ENCODE measurements at places on chromosomes 6 and 20.

DNA sequence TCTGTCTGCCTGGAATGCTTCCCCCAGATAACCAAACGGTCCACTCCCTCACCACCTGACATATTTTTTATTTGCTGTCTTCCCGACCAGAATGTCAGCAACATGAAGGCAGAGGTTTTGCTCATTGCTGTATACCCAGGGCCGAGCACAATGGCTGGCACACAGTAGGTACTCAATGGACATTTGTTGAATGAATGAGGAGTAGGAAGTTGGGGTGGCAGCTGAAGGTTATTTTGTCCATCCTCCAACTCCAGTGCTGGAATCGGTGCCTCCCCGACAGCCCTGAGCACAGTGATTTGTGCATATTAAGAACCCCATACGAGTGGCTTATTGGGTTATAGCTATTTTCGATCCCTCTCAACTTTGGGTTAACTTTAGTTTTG lies 10.3 kb downstream of the DUSP15 start:
- DNase-seq, result no peak

DNA sequence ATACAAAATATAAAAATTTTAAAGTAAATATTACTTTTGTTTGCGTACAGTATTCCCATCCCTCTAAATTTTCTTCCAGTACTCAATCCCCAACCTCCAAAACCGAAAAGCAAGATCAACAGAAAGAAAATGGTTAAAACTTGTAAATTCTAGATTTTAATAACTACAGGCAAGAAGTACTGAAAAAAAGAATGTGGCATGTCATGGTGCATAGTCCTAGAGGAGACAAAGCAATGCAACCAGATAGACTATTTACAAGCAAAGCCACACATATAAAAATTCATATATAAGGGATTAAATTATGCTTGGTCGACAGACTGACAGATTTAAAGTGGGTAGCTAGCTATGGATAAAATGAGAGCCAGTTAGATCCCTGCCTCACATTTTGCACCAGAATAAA lies 56.5 kb upstream of the HFE start:
- no peak for DNase-seq

DNA sequence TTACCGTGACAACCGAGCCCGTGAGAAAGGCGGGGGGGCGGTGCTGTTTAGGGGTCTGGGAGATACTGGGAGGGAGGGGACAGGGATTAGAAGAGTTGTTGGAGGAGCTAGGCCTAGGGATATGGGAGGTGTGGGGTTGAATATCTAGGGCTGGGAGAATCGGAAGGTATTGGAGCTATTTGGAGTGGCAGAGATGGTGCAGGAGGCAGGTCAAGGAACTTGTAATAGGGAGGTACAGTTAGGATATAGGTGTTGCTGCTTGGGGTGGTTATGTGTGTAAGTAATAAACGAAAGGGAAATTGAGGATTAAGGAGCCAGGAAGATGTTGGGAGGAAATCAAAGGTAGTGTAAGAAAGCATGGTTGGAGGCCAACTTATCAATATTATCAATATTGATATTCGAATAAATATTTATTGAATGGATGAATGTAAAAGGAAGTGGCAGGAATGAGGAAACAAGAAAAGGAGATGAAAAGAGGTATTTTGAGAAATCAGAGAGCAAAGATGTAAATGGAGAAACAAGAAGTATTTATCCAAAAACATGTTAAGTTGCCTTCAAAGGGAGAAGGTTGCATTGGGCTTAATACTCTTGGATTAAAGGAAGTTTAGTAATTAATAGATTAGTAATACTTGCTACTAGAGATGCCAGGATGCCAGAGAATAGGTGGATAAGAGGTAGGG lies 602 bp downstream of the PPP1R11 start:
- DNase-seq, result no peak

- no peak for DNase-seq
Measured at GRCh38 chr20:22063753-22064152, 358.3 kb downstream of the PAX1 start.

GRCh38 chr20:32600681-32601237 lies 15.6 kb upstream of the NOL4L start:
- DNase-seq, result peak; percentile 23

GRCh38 chr6:56794421-56794820 lies 151.7 kb upstream of the DST start:
- no peak for DNase-seq

DNA sequence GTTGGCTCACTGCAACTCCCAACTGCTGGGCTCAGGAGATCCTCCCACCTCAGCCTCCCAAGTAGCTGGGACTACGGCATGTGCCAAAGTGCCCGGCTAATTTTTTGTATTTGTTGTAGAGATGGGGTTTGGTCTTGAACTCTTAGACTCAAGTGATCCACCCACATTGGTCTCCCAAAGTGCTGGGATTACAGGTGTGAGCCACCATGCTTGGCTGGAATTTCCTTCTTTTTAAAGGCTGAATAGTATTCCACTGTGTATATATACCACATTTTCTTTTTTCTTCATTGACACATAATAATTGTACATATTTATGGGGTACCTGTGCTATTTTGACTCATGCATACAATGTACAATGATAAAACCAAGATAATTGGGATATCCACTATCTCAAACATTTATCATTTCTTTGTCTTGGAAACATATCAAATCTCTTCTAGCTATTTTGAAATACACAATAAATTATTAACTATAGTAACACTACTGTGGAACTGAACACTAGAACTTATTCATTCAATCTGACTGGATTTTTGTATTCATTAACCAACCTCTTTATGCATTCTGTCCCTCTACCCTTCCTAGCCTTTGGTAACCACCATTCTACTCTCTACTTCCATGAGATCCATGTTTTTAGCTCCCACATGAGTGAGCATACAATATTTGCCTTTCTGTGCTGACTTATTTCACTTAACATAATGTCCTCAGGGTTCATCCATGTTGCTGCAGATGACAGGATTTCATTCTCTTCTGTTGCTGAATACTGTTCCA lies 7.8 kb downstream of the MDC1 start:
- DNase-seq, result no peak

DNA sequence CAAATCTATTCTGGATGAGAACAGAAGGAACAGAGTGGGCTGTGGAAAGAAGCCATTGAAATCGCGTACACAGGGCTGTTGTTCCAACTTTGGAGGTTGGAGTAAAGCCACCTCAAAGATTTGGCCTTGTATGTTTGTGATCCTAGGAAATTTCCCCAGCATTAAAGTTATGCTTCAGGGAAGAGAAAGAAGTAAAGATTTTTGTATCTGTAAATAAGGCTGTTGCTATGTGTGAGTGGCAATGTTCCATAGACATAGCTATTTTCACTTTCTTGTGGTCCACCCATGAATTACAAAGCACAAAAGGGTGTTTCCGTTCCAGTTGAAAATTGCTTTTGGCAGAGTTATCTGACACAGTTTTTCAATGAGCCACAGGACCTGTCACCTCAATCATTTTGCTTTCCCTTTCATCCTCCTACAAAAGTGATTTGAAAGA lies 321.3 kb downstream of the TFAP2B start:
- no peak for DNase-seq

DNA sequence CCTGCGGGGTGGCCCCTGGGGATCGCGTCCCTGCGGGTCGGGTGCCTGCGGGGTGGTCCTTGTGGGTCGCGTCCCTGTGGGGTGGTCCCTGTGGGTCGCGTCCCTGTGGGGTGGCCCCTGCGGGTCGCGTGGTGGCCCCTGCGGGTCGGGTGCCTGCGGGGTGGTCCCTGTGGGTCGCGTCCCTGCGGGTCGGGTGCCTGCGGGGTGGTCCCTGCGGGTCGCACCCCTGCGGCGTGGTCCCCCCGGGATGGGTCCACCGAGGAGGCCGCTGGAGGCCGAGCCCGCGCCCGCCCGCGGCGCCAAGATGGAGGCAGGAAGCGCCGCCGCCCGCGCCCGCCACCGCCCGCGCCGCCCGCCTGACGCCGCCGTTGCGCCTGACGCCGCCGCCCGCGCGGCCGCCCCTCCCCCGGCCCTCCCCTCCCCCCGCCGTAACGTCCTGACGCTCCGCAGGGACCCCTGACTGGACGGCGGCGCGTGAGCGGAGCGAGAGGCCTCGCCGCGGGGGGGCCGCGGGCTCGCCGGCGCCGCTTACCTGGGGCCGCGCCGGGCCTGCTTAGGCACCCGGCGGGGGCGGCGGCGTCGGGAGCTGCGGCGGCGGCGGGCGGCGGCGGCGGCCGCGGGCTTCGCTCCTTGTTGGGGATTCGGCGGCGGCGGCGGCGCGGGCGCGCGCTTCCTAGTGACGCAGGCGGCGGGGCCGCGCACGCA lies at the start of gene GMEB2:
Gene GMEB2, minus strand, starts transcription at position 678 of the 705 bp plus-strand sequence. CDS start 7,704 bp downstream, outside the sequence.
- DNase-seq, result peak; percentile 74

GRCh38 chr20:23367770-23368169 lies 5.8 kb downstream of the GZF1 start:
- DNase-seq, result no peak

- DNase-seq, result no peak
Measured at GRCh38 chr20:58984691-58985090, 3.6 kb downstream of the NELFCD start.

DNA sequence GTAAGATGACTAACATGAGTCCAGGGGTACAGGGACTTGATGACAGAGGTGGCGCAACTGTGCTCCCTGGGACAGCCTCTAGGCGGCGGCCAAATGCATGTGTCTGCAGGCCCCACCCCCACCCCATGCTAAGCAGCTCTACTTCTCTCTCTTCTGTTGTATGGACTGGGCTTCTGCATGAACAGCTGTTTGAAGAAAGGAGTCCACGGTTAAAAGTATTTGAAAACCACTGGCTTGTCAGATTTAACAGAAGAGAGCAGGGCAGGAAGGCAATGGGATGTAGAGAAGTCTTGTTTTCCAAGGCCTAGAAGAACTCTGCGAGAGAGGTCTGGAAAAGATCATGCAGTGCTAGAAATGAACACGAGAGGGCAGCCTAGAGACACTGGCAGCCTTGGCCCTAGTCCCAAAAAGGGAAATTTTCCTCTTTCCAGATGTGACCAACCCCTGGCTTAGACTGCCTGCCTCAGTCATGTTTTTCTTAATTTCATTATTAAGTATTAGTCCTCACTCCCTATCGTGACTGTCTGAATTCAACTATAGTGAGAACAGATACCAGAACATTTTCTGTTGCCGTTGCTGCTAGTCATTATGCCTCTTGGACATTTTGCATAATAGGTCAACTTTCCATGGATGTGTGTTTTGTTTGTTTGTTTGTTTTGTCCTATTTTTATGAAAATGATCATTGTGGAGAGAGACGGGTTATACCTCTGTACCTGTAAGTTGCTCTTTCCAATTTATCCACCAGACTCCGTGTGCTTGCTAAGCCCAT lies 265.0 kb downstream of the ADGRG6 start:
- DNase-seq, result peak; percentile 69

DNA sequence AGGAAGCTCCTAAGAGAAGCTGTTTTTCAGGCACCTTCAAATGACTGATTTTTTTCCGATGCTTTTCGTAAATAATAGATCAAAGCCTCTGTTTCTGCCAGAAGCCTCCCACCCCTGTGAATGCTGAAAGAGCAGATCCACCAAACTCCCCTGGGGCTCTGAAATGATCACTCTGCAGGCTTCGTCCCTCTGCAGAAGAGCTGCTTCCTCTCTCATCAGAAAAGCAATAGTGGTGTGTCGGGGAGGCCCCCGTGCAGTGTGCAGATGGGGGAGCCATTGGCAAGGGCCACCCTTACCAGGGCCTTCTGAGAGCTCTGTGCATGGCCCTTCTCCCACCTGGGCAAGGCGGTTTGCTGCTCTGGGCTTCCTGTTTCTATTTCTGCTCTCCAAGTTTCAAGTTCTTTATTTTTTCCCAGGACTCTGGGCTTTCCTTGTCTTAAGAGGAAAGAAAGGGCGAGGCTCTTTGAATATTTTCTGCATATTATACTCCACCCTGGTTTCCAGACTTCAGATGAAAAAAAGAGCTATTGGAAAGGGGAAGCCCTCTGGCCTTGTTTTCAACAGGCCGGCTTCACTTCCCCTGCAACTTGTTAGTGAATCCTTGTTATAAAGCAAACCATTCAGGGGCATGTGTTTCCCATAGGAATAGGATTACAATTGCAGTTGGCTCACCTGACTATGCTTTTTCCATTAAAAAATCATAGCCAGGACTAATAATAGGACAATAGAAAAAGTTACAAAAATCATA lies 155.2 kb downstream of the TTLL2 start:
- no peak for DNase-seq

DNA sequence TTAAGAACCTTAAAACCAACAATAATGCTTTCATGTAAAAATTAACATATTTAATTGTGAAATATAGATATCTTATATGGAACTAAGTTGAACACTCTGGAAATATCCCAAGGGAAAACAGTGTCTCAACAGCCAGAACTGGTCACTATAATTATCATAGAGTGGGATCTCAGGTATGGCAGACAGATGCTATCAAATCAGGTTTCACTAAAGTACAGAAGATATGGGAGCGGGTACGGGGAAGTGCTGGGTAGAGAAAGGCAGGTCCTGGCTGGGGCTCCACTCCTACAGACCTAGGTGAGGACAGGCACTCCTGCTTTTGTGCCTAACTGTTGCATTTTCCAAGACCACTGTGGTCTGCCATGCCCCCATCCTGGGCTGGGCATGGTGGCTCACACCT lies 128.2 kb upstream of the BEND3 start:
- no peak for DNase-seq

DNA sequence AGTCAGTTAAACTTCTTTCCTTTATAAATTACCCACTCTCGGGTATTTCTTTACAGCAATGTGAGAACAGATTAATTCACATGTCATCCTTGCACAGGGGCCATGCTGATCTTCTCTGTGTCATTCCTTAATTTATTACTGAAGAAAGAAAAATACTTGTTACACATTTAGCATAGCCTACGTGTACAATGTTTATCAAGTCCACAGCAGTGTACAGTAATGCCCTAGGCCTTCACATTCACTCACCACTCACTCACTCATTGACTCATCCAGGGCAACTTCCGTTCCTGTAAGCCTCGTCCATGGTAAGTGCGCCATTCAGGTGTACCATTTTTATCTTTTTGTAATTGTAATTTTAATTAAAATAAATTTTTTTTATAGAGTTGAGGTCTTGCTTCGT lies 73.6 kb downstream of the RSPH3 start:
- DNase-seq, result peak; percentile 82

GRCh38 chr6:38610050-38610625 lies 29.6 kb downstream of the BTBD9 start:
- DNase-seq, result no peak

DNA sequence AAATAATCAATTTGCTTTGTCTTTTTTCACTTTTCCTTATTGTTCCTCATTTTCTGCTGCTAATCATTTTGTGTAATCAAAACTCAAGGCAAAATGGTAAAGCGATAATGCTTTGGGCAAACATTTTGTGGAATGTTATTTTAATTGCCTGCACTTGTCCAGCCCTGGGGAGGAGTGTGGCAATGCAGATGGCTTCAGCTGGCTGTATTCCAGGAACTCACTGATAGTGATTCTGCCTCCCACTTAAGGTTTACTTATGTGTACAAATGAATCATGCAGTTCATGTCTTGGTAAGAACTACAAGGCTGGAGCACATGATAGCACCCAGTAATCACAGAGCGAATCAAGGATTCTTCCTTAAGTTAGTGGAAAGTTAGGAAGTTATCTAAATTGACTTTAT lies 107.8 kb downstream of the COL19A1 start:
- peak; percentile 26 for DNase-seq

DNA sequence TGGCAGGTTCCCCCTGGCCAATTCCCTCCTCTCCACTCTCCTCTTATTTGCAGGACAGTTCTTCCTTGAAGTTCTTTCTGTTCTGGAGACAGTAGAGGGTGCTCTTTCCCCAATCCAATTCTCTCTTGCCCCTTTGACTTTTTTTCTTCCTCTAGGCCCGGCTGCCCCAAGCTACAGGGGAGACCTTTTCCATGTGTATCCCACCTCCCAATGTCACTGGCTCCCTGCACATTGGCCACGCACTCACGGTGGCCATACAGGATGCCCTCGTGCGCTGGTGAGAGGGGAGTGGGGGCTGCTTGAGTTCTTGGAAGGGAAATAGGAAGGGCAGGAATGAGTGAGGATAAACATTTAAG lies 1.5 kb downstream of the VARS2 start:
- peak; percentile 73 for DNase-seq

Measured in EH (cell line).